ENCODE measurements at places on chromosomes 6 and 20. TPM values are rescaled to one million over a fixed set of nuclear protein-coding genes. Genes with fewer than 3 reads are reported as not detected.

GRCh38 chr6:54291738-54292137 is 16.5 kb upstream of the TINAG start:
- DNase-seq, result no peak

GRCh38 chr6:47476781-47477496 is 650 bp upstream of the CD2AP start:
- DNase-seq, result no peak

DNA sequence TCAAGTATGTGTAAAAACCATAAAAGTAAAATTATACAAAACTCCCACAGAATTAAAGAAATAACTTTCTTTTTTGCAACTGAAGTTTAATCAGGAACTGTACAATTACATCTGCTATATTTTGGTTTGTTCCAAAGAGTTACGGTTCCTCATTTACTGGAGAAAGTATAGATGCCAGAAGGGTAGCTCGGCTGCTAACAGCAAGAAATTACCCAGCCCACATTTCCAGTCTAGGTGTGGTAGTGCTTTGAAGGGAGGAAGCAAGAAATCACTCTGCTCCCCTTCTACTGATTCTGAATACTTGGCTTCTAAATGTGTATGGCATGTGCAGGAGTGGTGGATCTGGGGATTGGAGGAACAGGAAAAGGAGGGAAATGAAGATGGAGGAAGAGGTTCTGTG is 441.3 kb downstream of the CDC5L start:
- no peak for DNase-seq

GRCh38 chr6:19342616-19343015 is 494.6 kb upstream of the ID4 start:
- no peak for DNase-seq

- no peak for DNase-seq
Measured at GRCh38 chr20:17601957-17602356, 32.1 kb downstream of the DSTN start.

The WFDC10B gene
- not detected for total RNA-seq

All from ovary (tissue), 10 donors.